ENCODE measurements at places on chromosomes 1 and 21.

DNA sequence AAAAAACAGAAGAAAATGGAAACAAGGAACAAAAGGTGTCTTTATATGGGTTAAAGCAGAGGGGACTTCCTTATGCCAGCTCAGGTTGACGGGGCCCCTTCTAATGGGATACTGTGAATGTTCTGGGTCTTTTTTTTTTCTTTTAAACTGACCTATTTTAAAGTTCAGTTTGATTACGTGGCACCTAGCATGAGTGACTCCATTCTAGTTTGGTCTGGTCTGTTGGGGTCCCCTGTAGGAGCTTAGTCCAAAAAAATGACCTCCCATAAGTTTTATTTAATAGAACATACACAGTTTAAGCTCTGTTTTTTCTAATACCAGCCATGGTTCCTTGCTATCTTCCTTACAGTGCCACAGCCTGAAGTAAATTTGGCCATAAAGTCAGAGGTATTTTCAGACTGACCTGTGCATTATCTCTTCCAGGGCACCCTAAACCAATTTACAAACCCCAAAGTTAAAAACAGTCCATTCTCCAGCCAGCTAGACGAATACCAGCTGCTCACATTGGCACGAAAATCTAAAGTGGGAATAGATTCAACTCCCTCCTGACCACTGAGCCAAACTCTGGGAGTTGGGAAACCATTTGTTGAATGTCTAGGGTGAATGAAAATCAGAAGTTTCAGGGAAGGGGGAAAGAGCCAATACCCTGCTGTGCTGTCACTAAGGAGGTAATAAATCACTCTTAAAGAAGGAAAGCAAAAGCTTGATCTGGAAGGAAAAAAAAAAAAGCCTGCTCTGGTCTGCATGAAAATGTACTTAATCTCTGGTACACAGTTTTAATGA lies 42.4 kb downstream of the AKNAD1 start:
- no peak for DNase-seq

- no peak for DNase-seq
Observed at GRCh38 chr1:103230061-103230460, 121.7 kb upstream of the COL11A1 start.

- DNase-seq, result no peak
Observed at GRCh38 chr1:67644566-67644965, 40.4 kb upstream of the GADD45A start.

GRCh38 chr1:68938051-68938666 lies 441.3 kb upstream of the DEPDC1 start:
- DNase-seq, result no peak
